ENCODE measurements at places on chromosomes 12 and 14.

DNA sequence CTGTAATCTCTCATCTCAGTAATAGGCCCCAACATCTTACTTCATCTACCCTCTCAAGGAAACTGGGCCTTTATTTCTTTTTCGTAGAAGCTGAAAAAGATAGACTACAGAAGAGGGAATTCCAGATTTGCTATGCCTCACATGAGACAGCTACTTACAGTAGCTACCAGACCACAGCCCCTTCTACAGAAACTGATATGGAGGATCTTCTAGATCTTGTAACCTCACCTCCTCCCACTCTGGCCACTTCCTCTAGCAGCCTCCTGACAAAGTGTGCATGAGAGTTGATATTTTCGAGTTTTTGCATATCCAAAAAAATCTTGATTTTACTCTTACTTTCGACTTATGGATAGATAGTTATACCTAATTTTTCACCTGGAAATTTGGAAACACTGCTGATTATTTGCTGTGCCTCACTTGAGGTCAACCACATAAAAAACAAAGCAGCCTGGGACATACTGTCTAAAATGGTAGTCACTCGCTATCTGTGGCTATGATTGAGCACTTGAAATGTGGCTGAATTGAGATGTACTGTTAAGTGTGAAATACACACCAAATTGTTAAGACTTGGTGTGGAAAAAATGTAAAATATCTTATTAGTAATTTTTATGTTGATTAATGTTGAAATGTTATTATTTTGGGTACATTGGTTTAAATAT is 86.3 kb upstream of the NID2 start:
- ATAC-seq, result no peak

DNA sequence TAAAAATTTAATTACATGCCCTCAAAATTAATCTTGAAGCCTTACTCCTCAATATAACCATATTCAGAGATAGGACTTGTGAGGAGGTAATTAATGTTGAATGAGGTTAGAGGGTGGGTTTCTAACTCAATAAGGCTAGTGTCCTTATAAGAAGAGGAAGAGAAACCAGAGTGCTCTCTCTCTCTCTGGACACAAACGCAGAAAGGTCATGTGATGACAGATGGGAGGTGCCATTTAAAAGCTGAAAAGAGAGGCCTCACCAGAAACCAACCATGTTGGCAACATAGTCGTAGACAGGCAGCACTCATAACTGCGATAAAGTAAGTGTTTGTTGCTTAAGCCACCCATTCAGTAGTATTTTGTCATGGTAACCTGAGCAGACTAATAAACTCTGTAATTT is 378.5 kb upstream of the LMO3 start:
- no peak for ATAC-seq

- no peak for ATAC-seq
Measured at GRCh38 chr14:53378142-53378541, 225.0 kb upstream of the DDHD1 start.

- ATAC-seq, result no peak
Measured at GRCh38 chr12:7853557-7853956, 19.2 kb downstream of the SLC2A14 start.

GRCh38 chr14:96574633-96575632 is 72.8 kb downstream of the PAPOLA start:
- peak; percentile 73 for ATAC-seq

DNA sequence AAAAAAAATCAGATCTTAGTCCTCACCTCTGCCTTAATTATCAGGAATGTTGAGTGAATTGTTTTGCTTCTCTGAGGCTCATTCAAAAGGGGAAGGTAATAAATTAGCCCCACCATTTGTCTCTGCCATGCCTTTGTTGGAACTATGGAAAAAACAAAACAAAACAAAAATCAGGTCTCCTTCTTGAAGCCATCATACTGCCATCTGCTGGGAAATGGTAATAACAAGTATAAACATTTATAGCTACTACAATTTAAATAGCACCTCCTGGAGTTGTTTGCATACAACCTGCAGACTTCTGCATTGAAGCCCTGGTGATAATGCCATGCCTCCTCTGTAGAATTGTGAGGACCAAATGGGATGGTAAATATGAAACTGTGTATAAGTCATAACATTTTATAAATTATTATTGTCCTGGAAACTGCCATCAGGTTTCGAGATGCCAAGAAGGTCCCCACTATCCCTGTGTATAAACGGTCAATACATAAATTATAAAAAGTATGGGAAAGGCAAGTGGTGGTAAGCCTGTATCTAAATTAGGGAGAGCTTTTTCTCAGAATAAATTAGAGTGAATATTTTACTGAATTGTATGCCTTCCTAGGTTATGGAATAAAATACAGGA is 87.2 kb upstream of the FGD4 start:
- peak; percentile 36 for ATAC-seq

GRCh38 chr12:24795699-24796347 is 153.1 kb downstream of the BCAT1 start:
- ATAC-seq, result no peak

- no peak for ATAC-seq
Measured at GRCh38 chr12:103677905-103678304, 90.8 kb downstream of the STAB2 start.

GRCh38 chr12:1882405-1882804 is 36.0 kb downstream of the CACNA2D4 start:
- no peak for ATAC-seq

- ATAC-seq, result no peak
Measured at GRCh38 chr12:124020514-124020949, 47.5 kb downstream of the ZNF664 start.

- ATAC-seq, result peak; percentile 100
Measured at GRCh38 chr14:45679853-45680252, 426.9 kb upstream of the MIS18BP1 start.

GRCh38 chr14:33184587-33184986 is 245.9 kb downstream of the NPAS3 start:
- ATAC-seq, result no peak

- no peak for ATAC-seq
Measured at GRCh38 chr12:17203497-17203896, 597.5 kb upstream of the LMO3 start.

DNA sequence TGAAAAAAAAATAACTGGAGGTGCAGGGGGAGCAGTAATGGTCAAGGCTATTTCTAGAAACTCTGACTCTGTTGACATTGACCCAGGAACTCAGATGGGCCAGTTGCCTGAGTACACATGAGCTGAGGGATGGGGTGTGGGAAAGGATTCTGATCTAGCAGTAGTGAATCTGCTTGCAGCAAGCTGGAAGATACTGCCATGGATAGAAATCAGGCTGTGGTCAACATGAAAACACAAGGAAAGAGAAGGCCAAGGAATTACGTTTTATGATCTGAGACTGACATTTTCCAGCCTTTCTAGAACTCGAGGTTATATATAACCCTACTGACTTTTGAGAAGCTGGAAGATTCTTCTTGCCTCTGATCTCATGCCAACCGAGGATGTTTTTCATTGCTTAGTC is 90.0 kb downstream of the ANO6 start:
- no peak for ATAC-seq

GRCh38 chr12:125089083-125089482 is 23.8 kb downstream of the AACS start:
- ATAC-seq, result no peak

DNA sequence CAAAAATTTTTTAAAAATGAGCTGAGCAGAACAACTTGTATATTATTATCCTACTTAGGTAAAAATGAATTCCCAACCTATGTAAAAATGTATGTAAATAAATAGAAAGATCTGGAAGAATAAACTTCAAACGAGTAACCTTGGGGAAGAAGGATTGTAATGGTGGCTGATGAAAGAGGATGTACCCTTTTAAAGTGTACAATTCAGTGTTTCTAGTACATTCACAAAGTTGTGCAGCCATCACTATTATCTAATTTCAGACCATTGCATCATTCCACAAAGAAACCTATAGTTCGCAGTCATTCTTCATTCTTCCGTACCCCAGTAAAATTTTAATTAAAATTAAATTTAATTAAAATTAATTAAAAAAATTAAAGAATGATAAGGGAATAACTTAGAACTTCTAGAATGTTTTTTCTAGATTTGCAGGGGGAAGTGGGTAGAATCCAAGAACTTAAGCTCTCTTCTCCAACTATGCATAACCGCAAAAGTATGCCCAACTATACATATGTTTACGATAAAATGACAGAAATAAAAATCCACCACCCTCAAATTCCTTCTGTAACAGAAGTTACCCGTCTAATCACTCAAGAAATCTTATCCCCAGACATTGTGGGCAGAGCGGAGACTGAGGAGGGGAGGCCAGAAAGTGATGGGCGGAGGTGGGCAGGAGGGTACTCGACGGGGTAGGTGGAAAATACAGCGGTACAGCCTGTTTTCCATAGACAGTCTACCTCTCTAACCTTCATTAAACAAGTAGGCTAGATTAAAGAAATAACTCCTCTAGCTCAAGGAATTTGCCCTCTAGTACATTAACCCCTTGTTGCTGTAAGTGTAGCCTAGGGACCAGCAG is 921 bp downstream of the DEPDC4 start:
- no peak for ATAC-seq

DNA sequence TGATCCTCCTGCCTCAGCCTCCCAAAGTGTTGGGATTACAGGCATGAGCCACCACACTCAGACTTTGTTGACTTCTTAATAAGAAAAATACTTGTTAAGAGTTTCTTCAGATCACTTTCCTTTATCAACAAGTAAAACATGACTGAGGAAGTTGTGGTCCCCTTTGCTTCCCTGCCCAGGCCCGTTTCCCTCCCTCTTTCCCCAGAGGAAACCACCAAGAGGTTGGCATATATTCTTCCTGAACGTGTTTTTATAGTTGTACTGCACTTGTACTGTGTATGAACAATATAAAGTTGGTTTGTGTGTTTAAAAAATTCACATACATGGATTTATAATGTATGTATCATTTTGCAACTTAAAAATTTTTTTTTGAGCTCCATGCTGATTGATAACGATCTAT is 28.4 kb downstream of the PTPN11 start:
- no peak for ATAC-seq

GRCh38 chr12:55036326-55037115 is 16.7 kb downstream of the NEUROD4 start:
- no peak for ATAC-seq

GRCh38 chr14:85301506-85301905 is 228.4 kb upstream of the FLRT2 start:
- no peak for ATAC-seq

DNA sequence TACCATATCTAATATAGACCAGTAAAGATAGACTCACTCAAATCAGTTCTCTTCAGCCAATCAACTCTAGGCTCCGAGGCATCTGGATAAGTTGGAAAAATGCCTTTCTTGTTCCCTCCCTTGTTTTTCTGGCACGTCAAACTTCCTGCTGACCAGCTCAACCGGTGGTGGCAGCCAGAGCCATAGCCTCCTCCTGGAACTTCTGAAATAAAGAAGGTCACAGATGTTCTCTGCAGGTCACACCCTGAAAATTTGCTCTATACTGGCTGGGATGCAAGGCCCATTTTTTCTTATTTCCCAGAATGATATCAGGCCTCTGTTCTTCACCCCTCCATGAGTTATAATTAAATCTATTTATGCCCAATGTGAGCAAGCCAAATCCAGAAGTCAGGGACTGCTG is 81.9 kb downstream of the BMP4 start:
- ATAC-seq, result no peak

DNA sequence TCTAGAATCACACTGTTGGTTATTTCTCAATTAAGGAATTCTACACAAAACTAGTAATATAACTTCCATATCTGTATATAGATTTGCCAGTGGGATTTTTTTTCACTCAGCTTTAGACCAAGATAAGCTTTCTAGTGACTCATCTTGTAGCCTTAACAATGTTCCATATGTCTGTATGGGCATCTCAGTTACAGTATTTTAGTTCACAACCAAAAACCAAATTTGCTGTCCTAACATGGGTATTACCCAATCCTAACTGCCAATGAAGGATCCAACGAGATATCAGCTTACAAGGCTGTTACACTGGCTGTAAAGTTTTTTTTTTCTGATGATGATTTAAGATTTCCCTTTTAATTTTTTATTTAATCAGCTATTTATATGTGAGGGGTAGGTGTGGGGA is 31.5 kb upstream of the KRR1 start:
- no peak for ATAC-seq

DNA sequence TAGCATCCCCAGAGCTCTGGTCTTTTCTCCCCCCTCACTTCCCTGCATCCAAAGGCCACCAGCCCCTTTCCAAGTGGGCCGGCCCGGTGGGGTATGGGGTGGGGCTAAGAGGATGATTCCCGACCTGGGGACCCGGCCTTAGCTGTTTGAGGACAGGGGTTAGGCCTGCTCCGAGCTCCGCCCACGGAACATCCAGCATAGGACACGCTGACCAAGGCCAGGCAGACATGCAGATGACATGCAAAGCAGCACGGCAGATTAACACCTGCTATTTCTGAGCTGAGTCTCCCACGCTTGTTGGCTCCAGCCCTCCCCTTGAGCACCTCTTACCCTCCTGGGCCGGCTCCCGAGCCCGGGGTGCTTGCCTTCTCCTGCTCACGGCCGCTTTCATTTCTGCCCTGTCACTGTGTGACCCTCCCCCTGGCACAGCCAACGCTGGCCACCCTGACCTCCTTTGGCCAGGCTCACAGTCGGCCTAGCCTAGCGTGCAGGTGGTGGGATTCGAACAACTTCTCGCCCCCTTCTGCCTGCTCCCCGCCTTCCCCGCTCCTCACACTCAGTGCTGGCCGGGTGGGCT is 40.2 kb downstream of the TEAD4 start:
- peak; percentile 62 for ATAC-seq

- no peak for ATAC-seq
Measured at GRCh38 chr12:116670859-116671258, 67.0 kb downstream of the SPRING1 start.

GRCh38 chr12:57300961-57301584 is 50.1 kb upstream of the STAC3 start:
- no peak for ATAC-seq

DNA sequence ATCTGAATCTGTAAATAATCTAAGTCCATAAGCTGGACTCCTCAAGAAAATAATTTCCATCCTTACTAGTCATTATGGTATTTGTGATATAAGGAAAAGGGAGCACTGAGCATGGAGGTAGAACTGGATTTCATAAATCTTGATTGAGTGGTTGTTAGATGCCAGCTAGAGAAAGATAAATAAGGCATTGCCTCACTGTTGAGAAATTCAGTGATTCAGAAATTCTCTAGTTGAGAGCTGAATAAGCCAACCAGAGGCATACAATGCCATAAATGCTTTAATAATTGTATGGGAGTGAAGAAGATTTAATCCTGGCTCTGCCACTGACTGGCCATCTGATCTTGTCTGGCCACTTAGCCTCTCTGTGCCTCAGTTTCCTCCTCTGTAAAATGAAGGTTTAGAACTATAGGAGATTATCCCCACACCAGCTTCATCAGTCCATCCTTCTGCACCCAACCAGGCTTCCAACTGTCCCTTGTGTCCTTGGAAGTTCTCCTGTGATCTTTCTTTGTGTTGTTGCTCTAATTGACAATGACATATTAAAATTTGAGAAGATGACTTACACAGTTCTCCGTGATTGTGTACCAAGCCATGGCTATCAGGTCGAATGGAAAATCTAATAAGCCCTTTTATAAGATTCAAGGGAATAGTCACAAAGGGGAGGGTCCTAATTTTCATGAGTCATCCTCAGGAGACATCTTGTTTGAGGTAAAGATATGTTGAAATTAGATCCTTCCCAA is 394.3 kb downstream of the EGLN3 start:
- no peak for ATAC-seq

- ATAC-seq, result no peak
Measured at GRCh38 chr14:87067591-87067990, 925.4 kb downstream of the GALC start.

- no peak for ATAC-seq
Measured at GRCh38 chr14:68208626-68209317, 389.2 kb downstream of the RAD51B start.

Data from motor neuron (in vitro differentiated cells).